ENCODE measurements at places on chromosomes 5 and 9.

DNA sequence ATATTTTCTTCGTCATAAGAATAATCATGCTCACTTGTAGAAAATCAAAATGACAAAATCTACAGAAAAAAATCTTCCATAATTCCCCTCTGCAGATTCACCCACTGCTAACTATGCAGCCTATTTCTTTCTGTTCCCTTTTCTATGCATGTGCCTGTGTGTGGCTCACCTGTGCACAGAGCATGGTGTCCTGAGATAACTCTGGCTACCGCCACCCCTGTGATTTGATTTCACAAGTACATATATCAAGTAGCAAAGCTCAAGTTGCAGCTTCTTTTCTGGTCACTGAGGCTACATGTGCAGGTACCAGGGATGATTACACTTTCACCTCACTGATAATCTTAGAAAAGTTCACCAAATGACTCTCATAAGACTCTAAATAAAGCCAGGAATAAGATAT, 18.4 kb upstream of the ISCA1 start:
- DNase-seq, result no peak

DNA sequence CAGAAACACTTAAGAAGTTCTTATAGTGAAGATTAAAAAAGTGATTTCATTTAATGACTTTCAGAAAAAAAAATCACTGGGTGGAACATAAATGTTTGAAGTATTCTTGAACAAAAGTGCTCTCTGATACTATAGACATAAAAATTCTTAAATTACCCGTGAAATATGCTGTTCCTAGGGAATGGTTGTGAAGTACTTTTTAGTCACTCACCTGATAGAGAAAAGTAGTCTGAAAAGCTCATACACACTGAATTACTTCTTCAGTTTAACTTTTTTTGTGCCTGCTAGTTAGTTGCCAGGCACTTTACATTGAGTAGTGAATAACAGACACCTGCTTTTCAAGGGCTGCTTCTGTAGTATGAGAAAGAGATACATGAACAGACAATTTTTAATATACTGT, 78.0 kb downstream of the SH3GL2 start:
- DNase-seq, result no peak

GRCh38 chr5:81851481-81852178, 100.7 kb upstream of the SSBP2 start:
- peak; percentile 98 for DNase-seq

GRCh38 chr5:127938746-127939145, 144.8 kb upstream of the SLC12A2 start:
- DNase-seq, result no peak

GRCh38 chr5:74261421-74261820, 379.1 kb downstream of the ENC1 start:
- no peak for DNase-seq

- DNase-seq, result no peak
These were observed 143.9 kb upstream of the FBN2 start for GRCh38 chr5:128681764-128682592.

DNA sequence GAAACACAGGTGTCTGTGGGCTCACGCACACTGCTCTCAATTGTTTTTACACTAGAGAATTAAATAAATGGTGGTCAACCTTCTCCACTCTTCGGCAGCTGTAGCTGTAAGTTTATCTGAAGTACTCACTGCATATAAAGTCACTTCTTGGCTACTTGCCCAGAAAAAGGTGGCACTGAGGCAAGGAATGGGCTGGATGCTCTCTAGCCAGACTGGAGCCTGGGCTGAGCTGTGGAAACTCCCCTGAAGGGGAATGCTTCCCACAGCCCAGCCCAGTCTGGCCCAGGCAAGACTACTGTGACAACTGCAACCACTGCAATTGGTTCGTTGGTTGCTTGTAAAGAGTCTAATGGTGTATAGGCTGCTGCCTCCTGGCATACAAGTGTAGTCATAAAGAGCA, 4.5 kb downstream of the LEAP2 start:
- no peak for DNase-seq

GRCh38 chr5:167898361-167899042, 392.9 kb upstream of the WWC1 start:
- DNase-seq, result no peak

DNA sequence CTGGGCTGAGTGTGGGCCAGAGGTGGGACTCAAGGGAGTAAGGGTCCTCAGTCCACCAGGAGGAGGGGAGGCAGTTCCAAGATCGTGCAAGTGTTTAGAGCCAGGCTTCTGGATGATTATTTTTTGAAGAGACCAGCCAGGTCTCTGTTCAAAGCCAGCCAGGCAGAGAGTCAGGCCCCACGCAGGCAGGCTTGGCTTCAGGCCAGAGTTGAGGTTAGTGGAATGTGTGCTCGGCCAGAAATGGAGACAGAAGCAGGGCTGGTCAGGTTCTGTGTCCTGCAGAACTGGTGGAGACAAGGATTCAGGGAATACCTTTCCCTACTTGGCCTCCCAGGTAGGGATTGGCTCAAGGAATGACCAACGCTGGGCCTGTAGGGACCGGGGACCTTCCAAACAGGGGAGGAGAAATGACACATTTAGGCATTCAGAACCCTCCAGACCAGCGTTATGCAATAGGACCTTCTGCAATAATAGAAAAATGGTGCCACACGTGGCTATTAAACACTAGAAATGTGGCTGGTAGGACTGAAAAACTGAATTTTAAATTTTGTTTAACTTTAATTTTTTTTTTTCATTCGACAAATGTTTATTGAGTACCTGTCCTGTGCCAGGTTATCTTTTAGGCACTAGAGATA, 106.2 kb downstream of the CMYA5 start:
- DNase-seq, result peak; percentile 31

GRCh38 chr5:28809811-28810750, 1771.7 kb upstream of the CDH9 start:
- DNase-seq, result no peak

DNA sequence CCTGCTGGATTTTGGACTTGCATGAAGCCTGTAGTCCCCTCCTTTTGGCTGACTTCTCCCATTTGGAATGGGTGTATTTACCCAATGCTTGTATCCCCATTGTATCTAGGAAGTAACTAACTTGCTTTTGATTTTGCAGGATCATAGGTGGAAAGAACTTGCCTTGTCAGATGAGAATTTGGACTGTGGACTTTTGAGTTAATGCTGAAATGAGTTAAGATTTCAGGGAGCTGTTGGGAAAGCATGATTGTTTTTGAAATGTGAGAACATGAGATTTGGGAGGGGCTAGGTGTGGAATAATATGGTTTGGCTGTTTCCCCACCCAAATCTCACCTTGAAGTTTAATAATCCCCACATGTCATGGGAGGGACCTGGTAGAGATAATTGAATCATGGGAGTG, 189.6 kb upstream of the CDKN2B start:
- no peak for DNase-seq

GRCh38 chr5:10352430-10353240, 860 bp upstream of the MARCHF6 start:
- peak; percentile 25 for DNase-seq

DNA sequence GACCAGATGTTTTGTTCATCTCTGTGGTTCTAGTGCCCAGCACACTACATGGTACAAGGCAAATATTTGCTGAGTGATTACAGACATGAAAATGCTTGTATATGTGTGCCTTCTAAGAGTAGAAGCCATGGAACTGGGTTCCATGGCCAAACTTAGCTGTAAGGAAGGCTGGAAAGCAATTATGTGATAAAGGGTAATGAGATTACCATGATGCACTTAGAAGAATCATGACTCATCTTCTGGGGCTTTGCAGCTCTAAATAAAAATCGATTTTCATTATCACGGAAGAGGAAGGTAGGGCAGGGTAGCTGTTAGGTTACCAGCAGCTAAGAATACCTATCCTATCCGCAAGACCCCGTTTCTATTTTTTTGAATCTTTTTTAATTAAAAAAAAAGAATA, 28.0 kb downstream of the RFK start:
- no peak for DNase-seq

GRCh38 chr5:1300581-1301083, 5.8 kb upstream of the TERT start:
- no peak for DNase-seq

GRCh38 chr5:59525957-59526356, 367.6 kb downstream of the PDE4D start:
- peak; percentile 53 for DNase-seq

- peak; percentile 28 for DNase-seq
These were observed 103.9 kb downstream of the INSYN2B start for GRCh38 chr5:169876386-169876785.

- DNase-seq, result peak; percentile 93
These were observed 117.4 kb upstream of the ELL2 start for GRCh38 chr5:96079075-96079474.

- DNase-seq, result no peak
These were observed 78.1 kb upstream of the PRLR start for GRCh38 chr5:35308421-35308820.

GRCh38 chr9:121645853-121646807, 5.3 kb upstream of the DAB2IP start:
- no peak for DNase-seq

DNA sequence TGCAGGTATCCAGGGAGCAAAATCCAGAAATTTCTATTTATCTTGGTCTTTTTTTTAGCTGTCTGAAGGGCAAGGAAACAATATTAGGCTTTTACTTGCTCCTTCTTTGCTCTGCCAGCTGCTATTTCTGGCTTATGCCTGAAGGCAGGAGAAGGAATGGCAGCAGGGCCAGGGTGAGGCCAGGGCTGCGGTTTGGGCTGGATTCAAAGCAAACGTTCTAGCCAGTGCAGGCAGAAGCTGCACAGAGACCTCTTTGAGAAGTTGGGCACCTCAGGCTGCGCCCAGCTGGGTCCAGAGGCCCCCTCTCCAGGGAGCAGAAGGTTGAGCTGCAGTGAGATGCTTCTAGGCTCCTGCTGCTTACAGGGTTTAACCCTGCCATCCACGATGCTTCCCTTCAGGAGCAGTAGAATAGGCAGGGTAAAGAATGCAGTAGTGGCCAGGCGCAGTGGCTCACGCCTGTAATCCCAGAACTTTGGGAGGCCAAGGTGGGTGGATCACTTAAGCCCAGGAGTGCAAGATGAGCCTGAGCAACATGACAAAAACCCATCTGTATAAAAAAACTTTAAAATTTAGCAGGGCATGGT, 201.2 kb downstream of the ADCY2 start:
- no peak for DNase-seq

DNA sequence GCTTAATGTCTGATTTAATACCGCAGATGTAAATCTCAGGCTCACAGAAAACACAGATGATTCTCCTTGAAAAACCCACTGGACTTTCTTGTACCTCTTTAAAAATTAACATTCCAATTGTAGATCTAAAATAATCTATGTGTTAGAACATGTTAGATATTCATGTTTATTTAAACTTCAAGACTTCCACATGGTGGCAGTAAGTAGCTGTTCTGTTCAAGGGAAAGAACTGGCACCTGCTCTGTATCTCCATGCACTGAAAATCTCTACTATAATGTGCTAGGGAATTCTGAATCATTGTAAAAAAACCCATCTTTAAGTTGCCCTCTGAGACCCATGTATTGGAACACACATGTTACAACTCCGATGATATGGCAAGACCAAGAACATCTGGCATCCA, 366.9 kb downstream of the DMRTA1 start:
- DNase-seq, result peak; percentile 59

DNA sequence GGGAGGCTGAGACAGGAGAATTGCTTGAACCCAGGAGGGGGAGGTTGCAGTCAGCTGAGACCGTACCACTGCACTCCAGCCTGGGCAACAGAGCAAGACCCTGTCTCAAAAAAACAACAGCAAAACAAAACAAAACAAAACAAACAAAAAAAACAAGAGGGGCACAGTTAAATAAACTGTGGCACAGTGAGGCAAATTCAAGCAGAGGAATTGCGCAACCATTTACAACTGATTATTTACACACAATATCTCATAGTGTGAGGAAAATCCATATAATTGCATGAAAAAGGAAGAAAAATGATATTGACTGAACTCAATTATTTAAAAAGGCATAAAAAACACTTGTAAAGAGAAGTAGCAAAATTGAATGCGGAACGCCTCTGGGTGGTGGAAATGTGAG, 161.5 kb downstream of the CRB2 start:
- no peak for DNase-seq

DNA sequence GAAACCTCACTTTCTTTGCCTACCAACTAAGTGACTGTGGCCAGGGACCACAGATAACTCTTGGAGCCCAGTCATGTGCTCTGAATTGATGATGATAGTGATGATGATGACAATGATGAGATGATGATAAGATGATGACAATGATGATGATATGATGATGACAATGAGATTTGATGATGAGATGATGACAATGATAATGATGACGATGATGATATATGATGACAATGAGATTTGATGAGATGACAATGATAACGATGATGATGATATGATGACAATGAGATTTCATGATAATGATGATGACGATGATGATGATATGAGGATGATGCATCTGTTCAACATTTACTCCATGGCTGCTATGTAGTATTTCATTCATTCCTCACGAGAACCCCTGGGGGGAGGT, 213.0 kb downstream of the ERCC6L2 start:
- DNase-seq, result no peak

DNA sequence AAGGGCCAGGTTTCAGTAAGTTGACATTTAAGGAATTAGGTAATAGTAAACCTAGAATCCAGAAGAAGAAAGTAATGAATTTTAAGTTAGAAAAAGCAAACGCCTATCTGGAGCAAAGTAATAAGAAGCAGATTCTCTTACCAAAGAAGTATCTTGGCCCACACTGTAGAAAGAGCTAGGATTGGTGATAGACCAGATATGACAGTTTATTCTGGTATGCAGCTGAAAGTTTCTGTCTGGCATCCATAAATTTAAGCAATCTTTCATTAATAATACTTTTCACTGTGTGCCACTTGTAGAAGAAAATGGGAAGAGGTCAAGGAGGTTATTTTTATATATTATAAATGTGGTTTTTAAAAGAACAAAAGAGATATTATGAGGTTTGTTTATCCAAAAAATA, 3.0 kb downstream of the RECK start:
- peak; percentile 74 for DNase-seq

DNA sequence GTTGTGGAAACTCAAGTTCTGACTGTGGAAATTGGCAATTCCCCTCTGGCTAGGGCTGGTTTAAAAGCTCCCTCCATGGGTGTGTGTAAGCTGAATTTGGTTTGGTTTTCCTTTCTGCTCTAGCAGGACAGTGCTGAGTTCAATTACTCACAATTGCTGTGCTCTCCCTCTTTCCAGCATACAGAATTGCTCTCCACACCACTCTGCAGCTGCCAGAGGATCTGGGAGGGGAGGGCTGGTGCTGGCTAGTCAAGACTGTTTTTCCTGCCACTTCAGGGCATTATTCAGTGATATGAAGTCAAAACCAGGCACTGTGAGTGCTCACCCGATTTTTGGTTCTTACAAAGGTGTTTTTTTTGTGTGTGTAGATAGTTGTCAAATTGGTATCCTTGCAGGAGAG, 336.9 kb upstream of the SLC24A2 start:
- DNase-seq, result no peak

GRCh38 chr5:158727136-158727535, 372.6 kb downstream of the EBF1 start:
- no peak for DNase-seq

DNA sequence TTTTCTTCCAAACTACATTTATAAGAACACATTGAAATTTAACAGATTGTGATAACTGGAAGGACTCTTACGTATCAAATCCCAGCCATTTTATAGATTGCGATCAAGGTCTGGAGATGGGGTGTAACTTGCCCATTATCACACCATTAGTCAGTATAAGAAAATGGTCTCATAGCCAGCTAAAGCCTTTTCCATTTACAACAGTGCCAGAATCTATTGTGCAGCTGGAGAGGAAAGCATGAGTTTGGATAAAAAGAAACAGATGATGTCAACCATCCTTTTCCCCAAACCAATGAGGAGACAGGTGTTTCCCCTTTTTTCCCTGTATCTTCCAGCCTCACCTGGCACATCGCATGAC, 658.8 kb downstream of the ACTL7B start:
- DNase-seq, result no peak

Data from fibroblast of skin of abdomen (primary cell).